Mesenteric fat pad (tissue), 1 donor: ENCODE measurements at places on chromosomes 13 and 19. TPM values are rescaled to one million over a fixed set of nuclear protein-coding genes. Genes with fewer than 3 reads are reported as not detected.

DNA sequence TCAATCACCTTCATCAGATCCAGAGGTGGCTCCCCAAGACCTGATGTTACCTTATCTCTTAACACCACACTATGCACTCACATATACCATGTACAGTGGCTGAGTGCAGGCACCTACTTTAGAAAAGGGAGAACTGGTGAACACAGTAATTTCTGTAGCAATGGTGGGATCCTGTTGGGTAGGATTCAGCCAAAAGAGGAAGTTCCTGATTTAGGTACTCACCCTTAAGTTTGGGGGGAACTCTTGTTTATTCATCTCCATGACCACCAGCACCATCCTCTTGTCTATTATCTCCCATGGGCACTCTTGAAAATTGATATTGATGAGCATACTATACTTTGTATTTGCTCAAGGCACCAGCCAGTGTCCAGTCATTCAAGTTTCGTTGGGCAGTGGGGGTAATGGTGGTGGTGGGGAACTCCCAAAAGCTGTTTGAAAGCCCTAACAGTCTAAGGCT is 324.4 kb downstream of the LMO7 start:
- DNase-seq: no peak

GRCh38 chr19:6015841-6016545 is 38.1 kb upstream of the RANBP3 start:
- no peak for DNase-seq

- no peak for DNase-seq
Measured at GRCh38 chr13:24056616-24057137, 103.8 kb upstream of the SPATA13 start.

DNA sequence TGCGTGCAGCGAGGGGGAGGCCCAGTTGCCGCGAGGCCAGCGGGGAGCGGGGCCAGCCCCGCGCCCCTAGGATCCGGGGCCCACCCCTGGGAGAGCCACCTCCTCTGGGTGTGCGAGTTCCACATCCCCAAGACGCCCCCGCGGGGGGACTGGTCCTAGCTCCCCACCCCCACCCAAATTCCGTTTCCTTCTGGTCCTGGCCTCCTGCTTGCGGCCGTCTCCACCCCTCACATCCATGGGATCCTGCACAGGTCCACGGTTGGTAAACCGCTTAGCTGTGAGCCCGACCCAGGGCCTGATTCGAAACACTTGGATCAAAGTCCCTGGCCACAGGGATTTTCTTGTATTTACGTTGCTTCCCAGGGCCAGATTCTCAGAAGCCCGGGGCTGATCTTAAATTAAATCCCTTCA is 324 bp upstream of the FBXO17 start:
- DNase-seq: no peak

DNA sequence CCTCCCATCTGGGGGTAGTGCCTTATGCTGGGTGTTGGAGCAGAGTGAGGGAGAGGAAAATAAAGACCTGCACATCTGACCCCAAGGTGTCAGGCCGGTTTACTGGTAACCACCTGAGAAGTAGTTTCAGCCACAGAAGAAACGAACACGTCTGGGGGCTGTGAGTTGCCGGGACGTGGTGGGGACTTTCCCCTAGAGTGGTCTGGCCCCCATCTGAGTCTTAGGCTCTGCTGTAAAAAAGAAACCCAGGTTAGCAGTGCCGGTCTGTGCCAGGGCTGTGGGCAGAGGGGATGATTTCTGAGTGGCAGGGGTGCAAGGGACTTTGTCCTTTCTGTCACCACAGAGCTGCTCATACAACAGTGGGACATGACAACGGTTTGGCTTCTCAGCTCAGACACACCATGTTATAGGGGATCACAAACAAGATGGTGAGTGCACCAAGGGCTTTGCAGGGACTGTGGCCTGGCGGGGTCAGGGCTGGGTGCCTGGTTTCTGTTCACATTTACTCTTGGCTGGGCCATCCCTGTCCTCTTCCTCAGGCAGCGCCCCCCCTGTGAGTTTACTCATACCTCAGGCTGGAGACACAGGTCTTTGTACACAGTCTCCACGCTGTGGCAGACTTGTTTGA is 9.0 kb downstream of the GCDH start:
- no peak for DNase-seq

DNA sequence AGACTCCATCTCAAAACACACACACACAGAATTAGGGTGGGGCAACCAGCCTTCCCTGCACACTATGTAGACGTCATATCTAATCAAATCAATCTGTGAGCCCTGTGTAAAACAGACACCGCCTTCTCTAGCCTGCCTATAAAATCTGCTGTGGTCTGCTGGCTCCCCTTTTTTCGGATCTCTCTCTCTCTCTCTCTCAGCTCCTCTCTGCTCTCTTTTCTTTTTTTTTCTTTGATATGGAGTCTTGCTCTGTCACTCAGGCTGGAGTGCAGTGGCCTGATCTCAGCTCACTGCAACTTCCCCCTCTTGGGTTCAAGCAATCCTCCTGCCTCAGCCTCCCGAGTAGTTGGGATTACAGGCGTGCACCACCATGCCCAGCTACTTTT is 11.8 kb upstream of the CD70 start:
- no peak for DNase-seq

GRCh38 chr13:50722440-50723125 is 120.9 kb downstream of the DLEU7 start:
- no peak for DNase-seq

DNA sequence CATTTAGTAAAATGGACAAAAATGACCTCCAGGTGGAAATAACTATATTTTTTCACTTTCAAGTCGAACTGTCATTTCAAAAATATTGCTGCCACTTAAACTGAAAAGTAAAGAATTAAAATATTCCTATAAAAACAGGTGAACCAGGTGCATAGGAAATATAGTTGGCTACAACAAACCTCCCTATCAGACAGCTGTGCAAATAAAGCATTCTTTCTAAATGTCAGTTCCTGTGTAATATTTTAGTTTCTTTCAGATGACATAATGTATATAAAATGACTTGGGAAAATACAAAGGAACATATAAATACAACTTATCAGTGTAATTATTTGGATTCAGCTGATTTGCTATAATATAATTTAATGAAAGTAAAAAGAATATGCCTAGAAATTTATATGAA is 403.5 kb upstream of the GPC6 start:
- DNase-seq: no peak

- no peak for DNase-seq
Measured at GRCh38 chr13:97058391-97058790, 64.1 kb upstream of the OXGR1 start.

- DNase-seq: no peak
Measured at GRCh38 chr19:31110336-31110735, 238.9 kb downstream of the TSHZ3 start.

- DNase-seq: no peak
Measured at GRCh38 chr19:2288818-2289713, 7.1 kb upstream of the PEAK3 start.

- no peak for DNase-seq
Measured at GRCh38 chr13:82480415-82480814, 1401.9 kb downstream of the SLITRK1 start.

Gene CASP14
- not detected for total RNA-seq

Gene NLRP4
- not detected for total RNA-seq

Gene ZNF66
- 4.2 TPM for total RNA-seq

Gene CD33
- total RNA-seq: 18.6 TPM
